Thymus (tissue), 14 donors: ENCODE measurements at places on chromosomes 3 and 15. TPM values are rescaled to one million over a fixed set of nuclear protein-coding genes. Genes with fewer than 3 reads are reported as not detected.

- no peaks in the 10 kb centered on the region for H3K36me3 ChIP-seq
- DNase-seq = peak; percentile 24
- peaks cover 3% of the 10 kb centered on the region for H3K4me1 ChIP-seq
- no peak overlapping the region for H3K27ac ChIP-seq
- H3K27me3 ChIP-seq = no peaks in the 10 kb centered on the region
Observed at GRCh38 chr3:111577798-111578685, 17.1 kb downstream of the ZBED2 start.

- peaks cover 99% of the 10 kb centered on the region for H3K27me3 ChIP-seq
- H3K36me3 ChIP-seq = no peaks in the 10 kb centered on the region
- peak overlapping the region; percentile 53 for H3K4me3 ChIP-seq
- H3K4me1 ChIP-seq = no peaks in the 10 kb centered on the region
- no peak overlapping the region for H3K27ac ChIP-seq
Observed at GRCh38 chr15:96356494-96357455, 26.3 kb downstream of the NR2F2 start.

DNA sequence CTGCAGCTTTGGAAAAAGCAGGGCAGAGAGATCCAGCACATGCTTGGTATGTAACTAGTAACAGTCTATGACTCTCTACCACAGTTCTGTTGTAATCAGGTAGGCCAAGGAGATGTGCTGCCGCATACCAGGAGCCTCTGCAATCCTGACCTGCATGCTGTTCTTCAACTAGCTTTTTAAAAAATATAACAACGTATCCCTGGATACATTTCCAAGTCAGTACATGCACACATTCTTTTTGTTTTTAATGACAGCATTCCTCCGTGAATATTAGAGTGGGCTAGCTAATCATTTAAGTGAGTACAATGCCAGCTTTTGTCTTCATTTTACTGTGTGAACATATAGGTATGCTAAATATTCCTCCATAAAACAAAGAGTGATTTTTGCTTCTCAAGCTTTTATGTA lies 437.8 kb downstream of the RBMS3 start:
- no peak overlapping the region for H3K27ac ChIP-seq
- DNase-seq = no peak
- H3K27me3 ChIP-seq = no peaks in the 10 kb centered on the region
- H3K4me3 ChIP-seq = no peak overlapping the region

The UMPS gene
- 27.6 TPM for total RNA-seq

The BDH1 gene
- total RNA-seq = 13.2 TPM

The CYFIP1 gene
- 19.6 TPM for total RNA-seq
